ENCODE measurements at places on chromosomes 2 and 18.

DNA sequence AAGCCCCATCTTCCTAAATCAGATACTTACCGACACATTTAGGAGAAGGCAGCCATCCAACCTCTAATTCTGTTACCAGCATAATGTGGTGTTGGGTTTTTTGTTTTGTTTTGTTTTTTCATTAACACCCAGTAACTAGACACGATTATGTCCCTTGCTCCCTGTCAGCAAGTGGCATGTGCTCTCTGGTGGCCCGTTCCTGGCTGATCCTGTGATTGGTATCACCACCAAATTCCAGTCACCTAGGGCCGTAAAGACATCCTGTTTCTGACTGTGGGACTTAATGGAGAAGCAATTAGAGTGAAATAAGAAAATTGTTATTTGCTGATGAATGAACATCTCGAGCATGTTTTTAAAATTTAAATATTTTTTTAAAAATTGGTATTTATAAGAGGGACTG is 5.9 kb upstream of the DLX1 start:
- no peak for DNase-seq

DNA sequence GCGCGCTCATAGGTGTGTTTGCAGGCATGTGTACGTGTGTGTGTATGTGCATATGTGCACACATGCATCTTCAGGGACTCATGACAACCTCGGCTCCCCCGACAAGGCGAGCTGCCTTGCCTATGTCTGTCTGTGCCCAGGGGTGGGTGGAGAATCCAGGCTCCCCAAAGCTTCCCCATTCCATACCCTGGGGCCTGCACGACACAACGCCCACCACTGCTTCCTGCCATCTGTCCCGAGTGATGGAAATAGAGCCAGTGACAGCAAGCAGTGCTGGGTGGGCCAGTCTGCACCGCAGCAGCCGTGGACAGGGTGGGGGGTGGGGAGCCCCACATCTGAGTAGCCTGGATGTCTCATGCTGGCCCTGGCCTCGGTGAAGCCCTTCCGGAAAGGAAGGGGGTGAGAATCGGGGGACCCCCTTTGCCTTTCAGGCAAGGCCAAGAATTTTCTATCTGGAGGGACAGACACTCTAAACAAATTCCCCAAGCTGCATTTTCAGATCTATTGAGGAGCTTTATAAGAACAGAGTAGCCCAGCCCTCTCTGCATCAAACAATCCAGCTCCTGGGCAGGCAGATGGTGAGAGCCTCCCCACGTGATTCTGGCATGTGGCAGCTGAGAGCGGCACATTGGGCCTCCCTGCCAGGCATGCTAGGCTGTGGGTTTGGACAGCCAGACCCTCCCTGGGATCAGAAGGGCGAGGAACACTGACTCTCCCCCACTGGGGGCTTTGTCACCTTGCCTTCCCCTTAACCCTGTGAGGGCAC is 4.9 kb downstream of the KCNIP3 start:
- no peak for DNase-seq

DNA sequence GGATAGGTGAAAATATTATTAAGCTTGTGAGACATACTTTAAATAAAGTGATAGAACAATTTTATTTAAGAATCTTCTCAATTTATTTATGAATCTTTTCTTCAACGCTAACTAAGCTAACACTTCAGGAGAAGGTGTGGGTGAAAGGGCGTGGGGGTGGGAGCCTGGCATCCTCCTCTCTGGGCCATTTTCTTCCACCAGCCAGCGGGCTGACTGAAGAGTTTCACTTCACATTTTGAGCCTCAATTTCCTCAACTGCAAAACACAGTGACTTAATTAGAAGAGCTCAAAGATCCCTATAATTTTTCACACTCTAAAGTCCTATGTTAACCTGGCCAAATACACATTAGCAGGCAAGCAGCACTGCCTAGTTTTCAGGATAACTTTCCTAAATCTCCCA is 94.8 kb downstream of the FTCDNL1 start:
- DNase-seq: no peak

DNA sequence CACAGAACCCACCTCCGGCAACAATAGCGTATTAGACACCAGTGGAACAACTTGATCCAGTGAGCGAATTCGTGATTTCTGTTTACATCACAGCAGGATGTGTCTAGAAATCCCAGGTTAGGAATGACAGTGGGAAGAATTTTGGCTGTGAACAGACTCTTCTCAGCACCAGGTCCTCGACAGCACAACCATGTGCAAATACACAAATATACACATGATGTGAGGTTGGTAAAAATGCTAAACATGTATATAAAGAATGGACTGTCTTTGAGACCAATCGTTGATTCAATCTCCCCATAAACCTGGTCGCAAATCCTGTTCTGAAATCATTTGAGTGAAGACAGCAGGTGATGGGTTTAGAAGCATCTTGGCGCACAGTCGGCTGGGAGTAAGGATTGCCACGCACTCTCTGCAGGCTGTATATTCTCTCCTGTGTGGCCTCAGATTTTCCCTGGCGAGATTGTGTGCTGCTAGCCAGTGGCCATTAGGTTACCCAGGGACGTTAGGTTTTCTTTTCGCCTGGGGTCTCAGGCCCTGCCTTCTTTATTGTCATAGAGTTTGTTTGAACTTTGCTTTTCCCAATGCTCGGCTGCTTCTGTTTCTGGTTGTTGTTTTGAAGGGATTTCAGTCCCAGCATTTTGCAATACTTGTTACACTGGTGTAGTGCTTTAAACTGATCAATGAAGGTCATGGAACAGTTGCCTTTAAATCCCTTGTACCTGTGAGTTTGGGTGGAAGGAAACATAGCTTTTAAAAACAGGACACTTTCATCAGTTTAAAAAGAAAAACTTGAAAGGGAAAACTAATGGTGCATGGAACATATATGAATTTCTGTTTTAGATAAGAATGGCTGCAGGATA is 147.3 kb downstream of the ALPK2 start:
- no peak for DNase-seq

DNA sequence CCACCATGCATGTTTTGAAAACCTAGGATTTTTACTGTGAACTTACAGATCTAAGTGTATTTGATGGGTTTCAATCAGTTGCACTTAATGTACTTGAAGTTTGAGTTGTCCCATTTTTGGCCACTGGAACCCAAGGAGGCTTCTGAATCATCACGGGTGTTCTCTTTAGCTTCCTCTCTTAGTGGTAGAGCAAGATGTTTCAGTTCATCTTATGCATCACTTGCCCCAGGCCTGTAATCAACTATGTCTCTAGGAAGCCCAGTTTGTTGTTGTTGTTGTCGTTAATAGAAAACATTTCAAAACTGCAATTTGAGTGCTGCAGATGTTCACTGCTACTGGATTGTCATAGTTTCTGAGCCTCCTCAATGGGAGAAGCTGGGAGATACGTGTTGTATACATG is 97.0 kb downstream of the FHOD3 start:
- DNase-seq: no peak

DNA sequence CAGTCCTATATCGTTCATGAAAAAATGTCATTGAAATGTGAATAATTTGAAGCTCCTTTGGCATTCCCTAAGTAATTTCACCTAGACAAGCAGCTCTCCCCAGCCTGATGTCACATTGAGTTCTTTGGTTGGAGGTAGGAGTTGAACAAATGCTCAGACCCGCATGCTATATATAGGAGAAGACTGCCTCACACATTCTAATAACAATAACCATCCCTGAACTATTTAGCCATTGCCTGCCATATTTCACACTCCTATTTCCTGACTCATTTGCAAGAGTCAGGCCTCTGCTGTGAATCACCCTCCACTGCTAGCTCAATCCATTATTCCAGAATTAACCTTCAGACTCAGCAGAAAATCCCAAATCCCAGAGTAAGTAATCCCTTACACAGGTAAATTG is 256.6 kb upstream of the ACVR2A start:
- no peak for DNase-seq

GRCh38 chr2:233290051-233290845 is 17.4 kb upstream of the SAG start:
- DNase-seq: no peak

GRCh38 chr18:21112543-21113105 is 1.0 kb upstream of the ROCK1 start:
- DNase-seq: no peak

DNA sequence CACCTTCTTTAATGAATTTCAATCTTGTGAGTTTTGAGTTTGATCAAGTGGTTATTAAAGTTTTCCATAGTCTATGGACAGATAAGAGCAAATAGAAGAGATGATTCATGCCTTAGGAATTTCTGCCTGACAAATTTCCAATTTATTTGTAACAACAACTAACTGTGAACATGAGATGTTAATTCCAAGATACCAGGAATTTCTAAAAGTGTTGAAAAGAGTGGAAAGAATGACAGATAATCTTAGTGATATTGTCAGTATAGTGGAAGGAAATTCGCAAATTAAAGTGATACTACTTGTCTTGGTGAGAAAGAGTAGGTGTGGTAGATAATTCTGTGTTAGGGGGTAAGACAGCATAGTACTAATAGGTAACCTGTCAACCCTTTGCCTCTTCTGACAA is 82.4 kb downstream of the AGPS start:
- no peak for DNase-seq

- no peak for DNase-seq
Observed at GRCh38 chr2:53969968-53970723, 647 bp downstream of the PSME4 start.

DNA sequence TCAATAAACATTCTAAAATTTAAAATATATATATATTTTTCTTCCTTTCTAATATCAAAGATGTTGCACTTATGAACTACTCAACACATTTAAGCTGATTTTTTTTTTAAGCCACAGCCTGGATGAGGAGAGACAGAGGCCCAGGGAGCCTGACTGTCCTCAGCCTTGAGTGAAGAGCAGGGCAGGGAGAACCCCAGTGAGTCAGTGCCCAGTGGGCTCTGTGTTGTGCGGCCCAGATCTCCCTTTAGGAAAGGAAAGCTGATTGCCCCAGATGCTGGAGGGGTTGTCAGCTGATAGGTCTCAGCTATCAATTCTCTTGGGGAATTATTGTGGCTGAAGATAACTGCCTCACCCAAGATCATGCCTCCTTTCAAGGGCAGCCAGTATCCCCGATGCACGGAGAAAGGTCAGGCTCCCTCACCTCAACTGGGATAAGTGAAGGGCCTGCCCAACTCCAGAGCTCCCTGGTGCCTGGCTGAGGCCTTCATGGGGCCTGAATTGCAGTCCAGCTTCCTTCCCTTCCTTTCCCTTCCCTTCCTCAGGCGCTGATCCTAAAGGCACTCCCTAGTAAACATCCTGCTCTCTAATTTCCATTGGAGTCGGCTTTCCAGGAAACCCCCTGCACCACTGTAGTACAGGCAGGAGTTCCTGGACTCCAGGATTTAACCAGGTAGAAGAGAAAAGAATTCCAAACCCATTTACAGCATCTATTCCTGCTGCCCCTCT is 106.9 kb upstream of the ATL2 start:
- DNase-seq: no peak

DNA sequence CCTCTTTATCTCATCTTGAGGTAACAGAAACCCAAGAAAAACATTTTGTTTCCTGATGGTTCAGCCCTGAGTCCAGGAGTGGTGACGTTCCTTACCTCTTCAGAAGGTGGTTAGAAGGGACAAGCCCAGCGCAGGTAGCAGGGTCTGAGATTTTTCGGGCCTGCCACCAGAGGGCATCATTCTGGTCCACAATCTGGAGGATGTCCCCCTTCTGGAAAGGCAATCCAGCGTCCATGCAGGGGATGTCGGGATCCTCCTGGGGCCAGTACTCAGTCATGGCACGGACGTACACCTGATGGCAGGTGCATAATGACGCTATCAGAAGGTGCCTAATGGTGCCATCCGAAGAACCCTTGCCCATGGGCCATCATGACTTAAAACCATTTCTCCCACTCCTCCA is 17.7 kb downstream of the MPP4 start:
- no peak for DNase-seq

- no peak for DNase-seq
Observed at GRCh38 chr2:66577321-66578053, 142.6 kb downstream of the MEIS1 start.

DNA sequence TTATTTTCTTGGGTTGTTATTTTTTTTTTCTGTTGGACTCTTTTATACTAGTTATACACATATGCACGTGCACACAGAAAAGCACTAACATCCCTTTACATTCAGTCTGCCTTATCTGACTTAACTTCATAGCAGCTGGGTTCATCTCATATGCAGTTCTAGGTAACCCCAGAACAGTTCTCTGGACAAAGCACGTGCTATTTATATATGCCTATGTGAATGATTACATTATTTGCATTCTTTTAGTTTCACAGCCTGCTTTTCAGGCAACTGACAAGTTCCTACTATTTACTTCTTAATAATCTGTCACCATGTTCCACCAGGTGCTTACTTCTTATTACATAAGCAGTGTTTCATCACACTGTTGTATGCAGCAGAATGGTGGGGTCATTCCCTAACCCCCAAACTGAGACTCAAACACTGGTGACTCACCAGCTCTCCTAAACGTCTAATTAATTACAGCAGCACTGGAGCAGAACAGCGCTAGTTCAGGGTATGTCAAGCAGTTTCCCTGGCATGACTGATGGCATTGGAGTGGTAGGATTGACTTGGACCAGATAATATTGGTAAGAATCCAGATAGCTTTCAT is 372.8 kb downstream of the CLIP4 start:
- DNase-seq: no peak

DNA sequence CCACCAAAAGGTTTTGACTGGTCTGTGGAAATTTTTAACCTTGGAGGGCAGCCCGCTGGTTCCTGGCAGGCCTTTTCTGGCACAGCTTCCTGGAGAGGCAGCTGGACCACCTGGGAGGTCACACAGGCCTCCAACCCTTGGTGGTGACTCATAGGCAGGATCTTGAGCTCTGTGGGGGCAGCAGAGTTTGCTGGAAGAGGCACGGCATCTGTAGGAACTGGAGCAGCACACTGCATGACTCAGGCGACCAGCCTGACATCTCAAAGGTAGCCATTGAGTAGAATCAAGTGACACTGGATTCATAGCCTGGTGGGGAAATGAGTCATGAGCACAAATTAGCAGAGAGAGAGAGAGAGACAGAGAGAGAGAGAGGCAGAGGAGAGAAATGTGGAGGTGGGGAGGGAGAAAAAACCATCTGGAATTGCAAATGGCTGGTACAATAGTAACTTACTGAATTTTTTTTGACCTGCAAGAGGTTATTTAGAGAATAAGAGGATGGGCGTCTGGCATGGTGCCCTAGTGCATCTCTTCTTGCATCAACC is 57.4 kb downstream of the TRPM8 start:
- no peak for DNase-seq

DNA sequence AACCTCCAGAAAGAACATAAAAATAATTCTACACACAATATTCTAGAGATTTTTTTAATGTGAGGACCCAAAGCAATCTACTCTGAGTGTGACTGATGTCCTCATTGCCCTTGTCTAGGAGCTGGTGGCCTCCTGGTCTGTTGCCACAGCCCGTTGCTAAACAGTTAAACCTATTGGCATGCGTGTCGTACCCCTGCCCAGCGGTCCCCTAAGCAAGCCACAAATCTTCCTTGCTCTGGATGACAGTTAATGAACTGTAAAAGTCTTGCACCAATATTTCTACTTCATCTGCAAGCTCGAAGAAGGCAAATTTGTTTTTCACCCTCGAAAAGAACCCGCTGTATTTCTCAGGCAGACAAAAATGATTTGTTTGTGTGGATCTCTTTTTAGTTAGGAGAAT is 489.1 kb upstream of the MEX3C start:
- no peak for DNase-seq

GRCh38 chr2:239157269-239157668 is 243.6 kb downstream of the HDAC4 start:
- no peak for DNase-seq

All from stimulated activated CD8-positive, alpha-beta memory T cell treated with anti-CD3 and anti-CD28 coated beads, Interleukin-7, amount 100 ng/mL, for 48 hours (primary cell).